Hypothalamus (tissue), 51 donors: ENCODE measurements at places on chromosomes 4 and X.
A peak's percentile ranks its signal among the peaks of the same experiment; 100 is the strongest.

GRCh38 chr4:52576961-52577623 lies 82.0 kb downstream of the USP46 start:
- DNase-seq: no peak

DNA sequence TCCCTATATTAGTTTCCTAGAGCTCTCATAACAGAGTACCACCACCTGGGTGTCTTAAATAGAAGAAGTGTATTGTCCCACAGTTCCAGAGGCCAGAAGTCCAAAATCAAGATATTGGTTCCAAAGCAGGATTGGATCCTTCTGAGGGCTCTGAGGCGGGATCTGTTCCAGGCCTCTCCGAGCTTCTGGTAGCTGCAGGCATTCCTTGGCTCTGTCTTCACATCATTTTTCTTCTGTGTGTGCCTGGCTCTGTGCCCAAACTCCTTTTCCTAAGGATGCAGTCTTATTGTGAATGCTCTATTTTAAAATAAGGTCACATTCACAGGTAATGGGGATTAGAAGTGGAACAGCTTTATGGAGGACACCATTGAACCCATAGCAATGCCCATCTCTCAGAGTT lies 253.7 kb upstream of the TAPT1 start:
- DNase-seq: no peak

DNA sequence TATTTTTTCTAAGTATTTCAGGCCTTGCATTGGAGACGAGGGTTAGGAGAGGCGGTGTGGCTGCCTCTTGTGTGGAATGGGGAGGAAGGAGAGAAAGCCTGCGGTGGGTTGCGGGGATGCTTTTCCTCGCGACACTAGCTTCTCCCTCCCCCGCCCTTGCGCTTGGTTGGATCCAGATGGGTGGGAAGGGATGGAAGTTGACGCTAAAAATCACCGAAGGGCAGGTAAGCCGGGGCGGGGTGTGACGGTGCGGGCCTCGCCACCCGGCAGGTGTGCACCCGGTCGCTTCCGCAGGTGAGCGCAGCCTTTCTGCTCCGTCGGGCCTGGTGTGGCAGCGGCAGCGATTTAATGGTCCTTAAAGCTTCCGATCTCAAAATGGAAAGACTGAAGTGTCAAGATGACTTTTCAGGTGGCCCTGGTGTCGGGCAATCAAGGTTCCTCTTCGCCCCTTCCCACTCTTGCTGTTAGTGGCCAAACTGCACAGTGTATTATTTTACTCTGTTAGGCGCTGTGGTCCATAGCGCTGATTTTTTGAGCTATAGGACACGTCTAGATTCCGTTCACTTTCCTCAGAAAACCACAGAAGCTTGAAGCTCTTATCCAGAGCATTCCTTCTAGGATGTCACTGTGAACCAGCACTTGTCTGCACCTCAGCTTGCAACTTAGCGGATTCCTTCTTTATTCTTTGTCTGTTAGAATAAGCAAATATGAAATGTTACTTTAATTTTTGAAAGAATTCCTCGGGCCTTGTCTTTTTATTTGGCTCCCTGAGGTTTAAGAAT lies 765 bp downstream of the ENOPH1 start:
- DNase-seq: no peak

DNA sequence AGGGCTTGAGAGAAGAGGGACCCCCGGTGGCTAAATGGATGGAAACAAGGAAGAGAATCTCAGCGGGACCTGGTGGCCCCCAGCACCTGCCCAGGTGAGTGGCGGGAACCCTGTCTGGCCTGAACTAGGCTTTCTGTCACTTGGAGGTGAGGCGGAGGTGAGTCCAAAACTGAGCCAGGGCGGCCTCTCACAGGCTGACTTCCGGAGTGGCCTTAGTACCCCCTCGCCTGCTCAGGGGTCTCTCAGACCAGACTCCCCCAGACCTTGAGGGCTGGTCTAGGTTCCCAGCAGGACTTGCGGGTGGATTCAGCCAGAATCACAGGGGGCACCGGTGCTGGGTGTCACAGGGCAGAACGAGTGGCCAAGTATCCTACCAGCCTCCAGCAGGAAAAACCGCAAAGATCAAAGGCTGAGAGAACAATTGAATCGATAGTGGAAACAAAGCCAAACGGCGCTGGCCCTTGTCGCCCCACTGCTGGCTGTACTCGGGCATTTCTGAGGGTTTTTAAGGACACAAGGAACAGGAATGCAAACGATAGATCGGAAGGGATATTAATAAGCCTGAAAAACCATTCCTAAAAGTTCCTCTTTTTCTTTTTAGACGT lies 67.8 kb downstream of the WFS1 start:
- no peak for DNase-seq

DNA sequence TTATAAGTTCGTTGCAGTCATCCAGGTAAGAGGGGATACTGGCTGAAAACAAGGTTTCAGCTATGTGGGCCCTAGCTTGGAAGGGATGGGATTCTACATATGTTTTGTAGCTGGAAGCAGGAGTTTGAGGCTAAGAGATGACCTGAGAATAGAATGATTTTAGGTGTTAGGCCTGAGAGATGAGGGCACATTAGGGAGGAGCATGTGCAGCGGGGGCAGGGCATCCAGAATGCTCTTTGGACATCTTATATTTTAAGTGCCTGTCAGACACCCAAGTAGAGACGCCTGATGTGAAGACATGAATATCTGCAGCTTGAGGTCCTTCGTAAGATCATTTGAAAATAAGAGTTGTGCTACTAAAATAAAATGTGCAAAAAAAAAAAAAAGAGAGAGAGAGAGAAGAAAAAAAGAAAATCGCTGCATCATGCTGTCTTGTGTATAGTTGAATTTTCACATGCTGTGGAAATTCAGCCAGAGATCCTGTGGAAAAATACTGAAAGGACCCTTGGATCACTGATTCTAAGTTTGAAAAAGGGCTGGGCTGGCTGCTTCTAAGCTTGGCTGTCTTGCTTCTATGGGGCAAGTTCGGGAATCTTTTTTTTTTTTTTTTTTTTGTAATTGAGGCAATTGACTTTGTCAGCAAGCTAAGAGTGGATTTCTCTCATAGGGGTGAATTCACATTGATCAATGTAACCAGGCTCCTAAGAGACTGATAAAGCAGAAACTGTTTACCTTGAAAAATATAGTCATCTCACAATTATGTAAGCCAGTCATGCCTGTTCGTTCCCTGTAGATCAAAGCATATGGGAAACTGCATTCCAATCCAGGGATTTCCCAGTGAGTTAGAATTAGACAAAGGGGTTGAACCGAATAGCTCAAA lies 341.0 kb upstream of the GATB start:
- DNase-seq: no peak

- no peak for DNase-seq
Observed at GRCh38 chr4:121144021-121144420, 20.1 kb downstream of the TNIP3 start.

GRCh38 chrX:57121162-57121755 lies at the start of gene SPIN2B:
TSS of gene SPIN2B (minus strand) at chrX:57121548.
- peak; percentile 67 for DNase-seq

- DNase-seq: no peak
Observed at GRCh38 chr4:13262816-13263215, 221.3 kb downstream of the RAB28 start.

DNA sequence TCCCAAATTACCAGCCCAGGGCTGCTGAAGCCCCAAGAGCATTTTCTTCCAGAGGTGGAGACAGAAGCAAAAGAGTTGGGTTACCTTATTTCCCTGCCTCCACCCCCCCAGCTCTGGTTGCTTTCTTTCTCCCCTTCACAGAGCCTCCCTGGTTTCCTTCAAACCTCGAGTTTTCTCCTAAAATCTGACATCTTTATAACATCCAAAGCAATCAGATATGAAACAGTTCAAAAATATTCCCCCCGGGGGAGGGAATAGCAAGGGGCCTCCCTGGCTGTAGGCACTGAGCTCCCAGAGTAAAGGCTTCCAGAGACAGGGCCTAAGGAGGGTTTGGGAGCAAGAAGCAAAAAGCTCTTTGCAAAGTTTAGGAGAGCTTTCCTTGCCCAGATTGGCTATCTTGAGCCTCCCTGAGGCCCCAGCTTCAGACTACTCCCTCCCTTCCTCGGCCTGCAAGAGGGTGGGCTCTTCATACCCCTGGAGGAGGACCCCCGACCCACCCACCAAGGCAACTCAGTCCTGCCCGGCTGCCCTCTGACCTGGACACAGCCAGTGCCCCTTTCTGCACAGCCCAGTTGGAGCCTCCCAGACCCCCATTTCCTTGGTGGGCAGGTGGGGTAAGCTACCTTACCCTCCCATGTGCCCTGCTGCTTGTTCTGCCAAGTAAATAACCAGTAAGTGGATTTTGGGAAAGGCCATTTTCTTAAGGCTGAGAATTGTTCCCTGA lies 7.6 kb downstream of the MAMLD1 start:
- DNase-seq: no peak

DNA sequence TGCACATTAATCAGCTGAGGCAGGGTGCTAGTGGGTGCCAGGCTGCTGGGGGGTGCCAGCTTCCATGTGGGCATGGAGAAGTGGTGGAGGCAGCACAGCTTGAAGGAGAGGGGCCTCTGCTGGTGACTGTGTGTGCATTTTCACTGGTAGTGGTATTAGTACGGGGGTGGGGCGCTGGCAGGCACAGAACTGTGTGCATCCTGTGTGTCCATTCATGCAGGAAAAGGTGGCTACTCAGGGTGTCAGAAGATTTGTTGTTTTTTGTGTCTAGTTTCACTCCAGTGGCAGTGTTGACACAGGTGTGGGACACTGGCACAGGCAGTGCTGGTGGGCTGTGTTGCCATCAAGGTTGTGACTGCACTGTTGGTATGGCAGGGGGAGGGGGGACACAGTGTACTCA lies 1303.6 kb downstream of the FAM133A start:
- no peak for DNase-seq

GRCh38 chrX:10707773-10708172 lies 87.4 kb upstream of the MID1 start:
- no peak for DNase-seq

GRCh38 chrX:10677490-10677889 lies 57.1 kb upstream of the MID1 start:
- no peak for DNase-seq

- DNase-seq: no peak
Observed at GRCh38 chr4:48931459-48931858, 24.9 kb upstream of the OCIAD2 start.

- DNase-seq: no peak
Observed at GRCh38 chr4:38067499-38067898, 107.3 kb downstream of the PTTG2 start.

DNA sequence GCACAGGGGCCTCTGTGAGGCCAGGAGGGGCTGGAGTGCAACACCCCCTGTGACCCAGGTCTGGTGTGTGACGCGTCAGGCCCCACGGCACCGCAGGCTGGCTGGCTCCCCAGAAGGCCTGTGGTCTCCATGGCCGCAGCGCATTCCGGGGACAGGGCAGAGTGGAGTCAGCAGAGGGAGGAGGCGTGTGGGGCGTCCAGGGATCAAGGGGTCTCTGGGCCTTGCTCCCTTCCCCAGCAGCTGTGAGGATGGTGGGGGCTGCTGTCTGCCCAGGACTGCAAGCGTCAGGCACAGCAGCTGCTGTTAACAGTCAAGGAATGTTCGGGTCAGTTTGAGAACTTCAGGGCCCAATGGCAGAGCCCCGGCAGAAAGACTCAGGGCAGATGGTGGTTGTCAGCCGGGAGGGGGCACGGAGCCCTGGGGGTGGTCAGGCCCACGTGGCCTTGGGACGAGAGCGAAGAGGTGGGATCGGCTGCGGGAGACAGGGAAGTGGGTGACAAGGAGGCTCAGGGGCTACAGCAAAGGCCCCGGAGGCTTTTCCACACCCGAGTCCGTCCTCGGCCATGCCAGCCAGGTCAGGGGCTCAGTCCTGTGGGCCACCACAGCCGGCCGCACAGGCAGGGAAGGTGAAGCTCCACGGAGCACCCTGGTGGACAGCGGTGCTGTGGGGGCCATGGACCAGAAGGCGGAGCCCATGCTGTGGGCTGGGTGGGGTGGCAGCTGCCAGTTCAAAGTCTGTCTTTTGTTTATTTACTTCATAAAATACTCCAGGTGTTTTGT lies 18.3 kb downstream of the PCGF3 start:
- no peak for DNase-seq

GRCh38 chr4:183286590-183287308 lies 33.3 kb downstream of the CLDN22 start:
- DNase-seq: no peak

GRCh38 chrX:110667706-110668105 lies 127.9 kb downstream of the CHRDL1 start:
- DNase-seq: no peak

DNA sequence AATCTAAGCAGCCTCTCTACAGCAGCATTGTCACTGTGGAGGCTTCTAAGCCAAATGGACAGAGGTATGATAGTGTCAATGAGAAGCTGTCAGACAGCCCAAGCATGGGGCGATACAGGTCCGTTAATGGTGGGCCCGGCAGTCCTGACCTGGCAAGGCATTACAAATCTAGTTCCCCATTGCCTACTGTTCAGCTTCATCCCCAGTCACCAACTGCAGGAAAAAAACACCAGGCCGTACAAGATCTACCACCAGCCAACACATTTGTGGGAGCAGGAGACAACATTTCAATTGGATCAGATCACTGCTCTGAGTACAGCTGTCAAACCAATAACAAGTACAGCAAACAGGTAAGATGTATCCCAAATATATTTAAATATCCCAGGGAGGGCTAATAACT lies 4.1 kb downstream of the PCDH7 start:
- DNase-seq: no peak

GRCh38 chrX:20252381-20253231 lies 14.1 kb downstream of the RPS6KA3 start:
- DNase-seq: peak; percentile 0

GRCh38 chrX:101415180-101416145 lies 7.4 kb downstream of the HNRNPH2 start:
- DNase-seq: no peak

DNA sequence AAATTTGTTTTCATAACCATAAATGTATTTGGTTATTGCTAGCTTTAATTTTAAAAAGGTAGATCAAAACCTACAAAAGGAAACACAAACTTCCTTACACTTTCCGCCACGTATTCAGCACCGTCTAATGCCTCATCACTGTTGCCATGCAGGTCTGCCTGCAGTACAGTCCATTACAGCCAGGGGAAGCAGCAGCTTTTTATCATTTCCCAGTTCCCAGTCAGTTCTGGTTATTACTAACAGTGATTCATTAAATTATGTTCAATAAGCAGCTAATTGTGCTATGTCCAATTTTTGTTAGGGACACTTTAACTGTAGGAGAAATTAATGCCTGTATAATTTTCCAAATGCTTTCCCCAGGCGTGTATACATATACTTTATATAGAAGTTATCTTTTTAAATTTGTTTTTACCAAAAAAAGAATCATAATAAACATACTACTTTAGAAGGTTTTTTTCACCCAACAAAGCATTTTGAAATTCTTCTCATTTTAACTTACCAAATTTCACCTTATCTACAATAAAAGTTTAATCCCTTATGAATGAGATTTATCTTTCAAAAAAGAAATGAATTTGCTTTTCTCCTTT lies 93.3 kb downstream of the ANXA3 start:
- peak; percentile 26 for DNase-seq
